ENCODE measurements at places on chromosomes 16 and 17.

- DNase-seq, result peak; percentile 6
Measured at GRCh38 chr16:23835390-23836077, at the start of gene PRKCB. PRKCB (plus strand) TSS chr16:23835983.

GRCh38 chr17:30550512-30551273 lies 73.5 kb downstream of the GOSR1 start:
- no peak for DNase-seq

- no peak for DNase-seq
Measured at GRCh38 chr17:39357986-39358385, 43.4 kb downstream of the FBXL20 start.

GRCh38 chr16:6020162-6020985 lies 922.8 kb upstream of the EEF2KMT start:
- no peak for DNase-seq

- DNase-seq, result no peak
Measured at GRCh38 chr17:78958641-78959127, 21.0 kb downstream of the LGALS3BP start.

DNA sequence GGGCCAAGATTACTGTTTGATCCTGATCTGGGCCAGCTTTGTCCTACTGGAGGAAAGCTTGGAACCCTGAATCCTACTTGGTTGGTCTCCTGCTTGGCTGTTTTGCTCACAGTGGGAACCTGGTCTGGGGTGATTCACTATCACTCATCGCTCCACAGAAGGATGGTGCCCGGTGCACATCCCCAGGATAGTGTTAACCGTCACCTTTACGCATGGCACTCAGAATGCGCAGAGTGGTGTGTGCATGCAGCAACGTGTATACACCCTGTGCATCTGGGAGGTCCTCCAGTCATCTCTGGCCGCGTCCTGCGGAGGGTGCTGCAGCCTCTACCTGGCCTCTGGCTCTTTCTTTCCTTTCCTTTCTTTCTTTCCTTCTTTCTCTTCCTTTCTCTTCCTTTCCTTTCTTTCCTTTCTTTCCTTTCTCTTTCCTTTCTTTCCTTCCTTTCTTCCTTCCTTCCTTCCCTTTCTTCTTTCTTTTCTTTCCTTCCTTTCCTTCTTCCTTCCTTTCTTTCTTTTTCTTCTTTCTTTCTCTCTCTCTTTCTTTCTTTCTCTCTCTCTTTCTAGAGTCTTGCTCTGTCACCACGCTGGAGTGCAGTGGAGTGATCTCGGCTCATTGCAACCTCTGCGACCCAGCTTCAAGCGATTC lies 13.1 kb downstream of the SOCS3 start:
- no peak for DNase-seq

DNA sequence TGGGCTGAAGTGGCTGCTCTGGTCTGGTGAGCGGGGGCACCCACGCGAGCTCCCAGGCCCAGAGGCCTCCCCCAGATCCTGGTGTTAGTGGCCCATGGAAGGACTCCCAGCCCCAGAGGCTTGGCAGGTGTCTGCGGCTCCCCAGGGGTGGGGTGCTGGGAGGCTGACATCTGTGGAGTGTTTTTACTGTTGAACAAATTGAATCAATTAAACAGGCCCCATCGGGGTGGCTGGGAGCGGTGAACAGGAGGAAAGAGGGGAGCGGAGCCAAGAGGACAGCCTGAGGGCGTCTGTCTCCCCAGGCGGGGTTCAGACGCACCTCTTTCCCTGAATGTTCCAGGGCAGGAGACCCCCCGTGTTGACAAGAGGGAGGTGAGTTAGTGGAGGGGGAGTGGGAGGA lies 29.9 kb downstream of the ACTG1 start:
- DNase-seq, result no peak

- DNase-seq, result no peak
Measured at GRCh38 chr17:5694551-5694950, 110.2 kb upstream of the NLRP1 start.

- no peak for DNase-seq
Measured at GRCh38 chr17:34703533-34703932, 124.2 kb downstream of the TMEM132E start.

GRCh38 chr16:78460428-78460827 lies 361.0 kb downstream of the WWOX start:
- no peak for DNase-seq

DNA sequence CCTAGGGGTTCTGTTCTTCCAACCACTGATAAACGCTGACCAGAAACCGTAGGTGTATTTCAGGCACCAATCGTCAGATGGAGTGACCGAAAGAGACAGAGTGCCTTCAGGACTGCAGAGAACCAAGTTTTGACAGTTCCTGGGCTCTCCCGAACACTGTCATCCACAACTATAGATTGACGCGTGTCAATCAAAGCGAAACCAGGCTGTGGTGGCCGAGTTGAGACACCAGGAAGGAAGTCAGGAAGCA lies 11.9 kb upstream of the AURKB start:
- DNase-seq, result no peak

DNA sequence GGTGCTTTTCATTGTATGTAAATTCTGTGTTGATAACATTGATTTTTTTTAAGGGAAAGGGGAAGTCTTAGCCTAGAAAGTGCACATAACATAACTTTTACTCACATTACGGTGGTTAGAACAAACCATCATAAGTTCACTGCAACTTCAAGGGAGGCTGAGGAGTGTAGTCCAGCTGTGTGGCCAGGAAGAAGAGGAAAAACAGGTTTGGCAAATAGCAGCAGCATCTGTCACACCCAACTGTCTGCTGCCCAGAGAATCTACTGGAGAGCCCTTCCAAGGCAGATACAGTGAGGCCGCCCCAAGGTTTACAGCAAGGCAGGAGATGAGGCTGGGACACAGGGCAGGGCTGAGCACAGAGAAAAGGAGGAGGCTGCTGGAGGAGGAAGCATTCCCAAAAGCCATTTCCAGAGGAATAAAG lies 60.6 kb downstream of the AIPL1 start:
- DNase-seq, result peak; percentile 25

GRCh38 chr16:17305694-17306093 lies 165.1 kb downstream of the XYLT1 start:
- no peak for DNase-seq

DNA sequence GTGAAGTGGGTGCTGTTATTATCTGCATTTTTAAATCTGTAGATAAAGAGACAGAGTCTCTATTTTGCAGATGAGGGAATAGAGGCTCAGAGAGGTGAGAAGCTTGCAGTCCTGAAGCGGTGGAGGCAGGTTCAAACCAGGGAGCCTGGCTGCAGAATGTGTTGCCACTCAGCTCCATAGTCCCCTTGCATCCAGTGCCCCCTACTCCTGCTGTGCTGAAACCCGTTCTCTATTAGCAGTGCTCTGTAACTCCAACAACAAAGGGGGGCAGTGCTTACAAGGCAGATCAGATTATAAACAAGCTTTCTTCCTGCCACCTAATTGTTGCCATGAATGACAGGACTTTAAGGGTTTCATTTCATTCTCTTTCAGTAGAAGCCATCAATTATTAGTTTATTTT lies 118.1 kb upstream of the CACNG3 start:
- DNase-seq, result no peak

DNA sequence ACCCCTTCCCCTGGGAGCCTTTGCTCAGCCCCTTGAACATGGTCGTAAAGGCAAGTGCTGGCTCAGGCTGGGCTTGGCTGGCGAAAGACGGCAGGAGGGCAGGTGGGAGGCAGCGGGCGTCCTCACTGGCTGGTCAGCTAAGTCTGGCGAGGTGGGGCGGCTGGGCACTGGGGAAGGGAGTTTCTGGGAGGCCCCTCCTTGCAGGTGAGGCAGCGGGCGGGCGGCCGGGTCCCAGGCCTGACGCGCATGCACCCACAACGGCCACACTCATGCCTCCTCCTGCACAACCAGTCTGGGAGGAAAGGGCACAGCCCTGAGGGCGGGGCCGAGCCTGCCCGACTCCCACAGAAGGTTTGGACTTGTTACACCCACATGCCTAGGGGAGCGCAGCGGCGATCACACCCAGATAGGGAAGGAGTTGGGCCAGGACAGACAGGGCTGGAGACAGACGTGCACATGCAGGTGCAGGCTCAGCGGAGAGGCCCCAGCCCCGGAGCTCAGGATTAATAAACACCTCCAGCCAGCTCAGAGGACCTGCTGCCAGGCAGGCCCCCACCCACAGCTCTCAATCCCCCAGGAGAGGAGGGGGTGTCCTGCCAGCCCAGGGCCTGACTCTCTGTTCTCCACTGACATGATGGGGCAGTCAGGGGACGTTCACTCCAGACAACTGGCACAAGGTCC lies at the start of gene EVPL:
TSS of gene EVPL (minus strand) at position 148 of the 681 bp plus-strand sequence. CDS start at position 40, 108 bp downstream.
- peak; percentile 77 for DNase-seq

GRCh38 chr16:51139568-51139967 lies 11.5 kb downstream of the SALL1 start:
- no peak for DNase-seq

DNA sequence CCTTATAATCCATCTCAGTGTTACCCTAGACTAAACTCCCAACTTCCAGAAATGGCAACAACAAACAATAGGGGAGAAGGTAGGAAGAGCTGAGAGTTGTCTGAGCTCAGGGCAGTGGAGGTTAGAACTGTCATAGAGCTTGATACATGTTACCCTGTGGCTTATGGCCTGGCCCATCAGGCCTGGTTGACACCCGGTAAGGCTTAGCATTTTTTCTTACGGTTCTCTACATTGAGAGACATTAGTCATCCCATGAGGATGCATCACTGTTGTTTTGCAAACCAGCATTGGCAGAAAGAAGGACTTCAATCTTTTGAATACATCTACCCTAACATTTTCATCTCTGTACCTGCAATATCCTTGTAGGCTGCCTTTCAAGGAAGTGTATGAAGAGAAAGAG lies 226.6 kb downstream of the PHKB start:
- DNase-seq, result no peak

DNA sequence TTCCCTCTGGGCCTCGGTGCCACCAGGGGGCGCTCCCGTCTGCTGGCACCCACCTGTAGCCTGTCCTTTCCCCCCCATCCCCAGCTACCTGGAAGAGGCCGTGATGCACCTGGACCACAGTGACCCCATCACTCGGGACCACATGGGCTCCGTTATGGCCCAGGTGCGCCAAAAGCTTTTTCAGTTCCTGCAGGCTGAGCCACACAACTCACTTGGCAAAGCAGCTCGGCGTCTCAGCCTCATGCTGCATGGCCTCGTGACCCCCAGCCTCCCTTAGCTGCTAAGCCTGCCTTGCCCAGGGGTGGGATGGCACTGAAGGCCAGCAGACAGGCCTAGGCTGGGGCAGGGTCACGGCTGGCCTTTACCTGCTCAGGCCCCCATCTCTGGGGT lies 818 bp upstream of the NRN1L start:
- DNase-seq, result no peak

GRCh38 chr16:87298857-87299465 lies 18.2 kb downstream of the C16orf95 start:
- no peak for DNase-seq

GRCh38 chr16:77220427-77220826 lies 21.2 kb downstream of the SYCE1L start:
- DNase-seq, result no peak

DNA sequence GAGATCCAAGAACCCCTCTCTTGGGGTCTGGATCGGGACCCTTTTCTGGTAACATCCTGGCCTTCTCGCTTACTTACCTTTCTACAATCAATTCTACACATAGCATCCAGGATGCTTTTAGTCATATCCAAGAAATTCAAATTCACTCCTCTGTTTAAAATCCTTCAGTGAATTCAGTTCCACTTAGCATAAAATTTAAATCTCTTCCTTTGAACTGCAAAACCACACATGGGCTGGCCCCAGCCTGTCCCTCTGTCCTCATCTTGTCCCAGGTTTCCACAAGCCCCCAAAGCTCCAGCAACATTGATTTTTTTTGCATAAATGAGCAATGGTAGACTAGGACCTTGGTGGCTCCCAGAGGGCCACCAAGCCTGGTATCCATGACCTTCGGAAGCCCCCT lies 96.4 kb upstream of the C16orf82 start:
- no peak for DNase-seq

All from NCI-H526 treated with DMSO at 0.1 percent for 48 hours (cell line).